GF-D8 (cell line): ENCODE measurements at places on chromosomes 13 and 19.

DNA sequence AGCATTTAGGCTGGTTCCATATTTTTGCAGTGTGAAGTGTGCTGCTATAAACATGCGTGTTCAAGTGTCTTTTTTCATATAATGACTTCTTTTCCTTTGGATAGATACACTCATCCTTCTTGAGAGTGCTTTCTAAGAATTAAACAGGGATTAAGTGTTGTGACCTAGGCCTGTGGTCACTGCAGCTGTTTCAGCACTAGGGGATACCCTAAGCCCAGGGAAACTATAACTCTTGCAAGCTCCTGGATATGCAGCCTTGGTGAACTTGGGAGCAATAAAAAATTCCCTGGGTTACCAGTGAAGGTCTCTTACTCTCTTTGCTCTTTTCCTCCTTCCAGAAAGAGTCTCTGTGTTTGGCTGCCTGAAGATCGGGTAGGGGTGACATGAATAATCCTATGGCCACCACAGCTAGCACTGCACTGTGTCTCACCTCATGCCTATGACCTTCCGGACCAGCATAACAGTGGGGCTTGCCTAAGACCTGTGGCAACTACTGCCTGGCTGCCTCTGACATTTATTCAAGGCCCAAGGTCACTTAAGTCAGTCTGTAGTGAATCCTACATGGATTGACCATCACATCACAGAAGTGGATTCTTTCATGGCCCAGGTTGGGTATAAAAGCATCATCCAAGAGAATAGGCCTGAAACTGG lies 799.7 kb downstream of the DACH1 start:
- DNase-seq, result no peak

GRCh38 chr13:92679602-92680001 lies 547.0 kb upstream of the GPC6 start:
- DNase-seq, result no peak

DNA sequence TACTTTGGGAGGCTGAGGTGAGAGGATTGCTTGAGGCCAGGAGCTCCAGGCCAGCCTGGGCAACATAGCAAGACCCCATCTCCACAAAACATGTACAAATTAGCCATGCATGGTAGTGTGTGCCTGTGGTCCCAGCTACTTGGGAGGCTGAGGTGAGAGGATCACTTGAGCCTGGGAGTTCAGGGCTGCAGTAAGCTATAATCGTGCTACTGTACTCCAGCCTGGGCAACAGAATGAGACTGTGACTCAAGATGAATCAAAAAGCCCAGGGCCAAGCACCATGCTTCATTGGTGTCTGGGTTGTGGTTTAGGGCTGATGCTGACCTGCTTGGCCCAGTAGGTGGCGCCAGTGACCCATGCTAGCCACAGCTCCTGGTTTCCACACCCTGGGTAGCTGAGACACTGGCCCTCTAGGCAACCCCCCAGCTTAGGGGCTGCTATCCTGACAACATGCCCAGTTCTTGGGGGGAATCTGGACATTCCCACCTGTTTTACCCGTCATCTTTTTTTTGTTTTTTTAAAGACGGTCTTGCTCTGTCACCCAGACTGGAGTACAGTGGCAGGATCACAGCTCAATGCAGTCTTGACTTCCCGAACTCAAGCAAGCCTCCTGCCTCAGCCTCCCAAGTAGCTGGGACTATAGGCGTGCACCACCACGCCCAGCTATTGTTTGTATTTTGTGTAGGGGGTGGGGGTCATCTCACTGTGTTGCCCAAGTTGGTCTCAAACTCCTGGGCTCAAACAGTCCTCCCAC lies 5.5 kb downstream of the CCDC124 start:
- DNase-seq, result peak; percentile 20

GRCh38 chr13:97185291-97185690 lies 36.8 kb upstream of the MBNL2 start:
- DNase-seq, result no peak

- no peak for DNase-seq
Measured at GRCh38 chr19:21166436-21166835, 24.6 kb downstream of the ZNF431 start.

DNA sequence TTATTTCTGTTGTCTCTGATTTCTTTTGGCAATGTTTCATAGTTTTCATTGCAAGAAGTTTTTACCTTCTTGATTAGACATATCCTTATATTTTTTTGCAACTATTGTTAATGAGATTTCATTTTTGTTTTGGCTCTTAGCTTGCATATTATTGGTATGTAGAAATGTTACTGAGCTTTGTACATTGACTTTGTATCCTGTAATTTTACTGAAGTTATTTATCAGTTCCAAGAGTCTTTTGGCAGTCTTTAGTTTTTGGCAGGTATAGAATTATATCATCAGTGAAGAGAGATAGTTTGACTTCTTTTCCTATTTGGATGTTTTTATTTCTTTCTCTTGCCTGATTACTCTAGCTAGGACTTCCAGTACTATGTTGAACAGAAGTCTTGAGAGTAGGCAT lies 375.7 kb downstream of the TDRD3 start:
- DNase-seq, result no peak
